Activated CD8-positive, alpha-beta memory T cell treated with anti-CD3 and anti-CD28 coated beads, Interleukin-2, amount 10 ng/mL, durations not matched to agents 7 days and 5 days (primary cell): ENCODE measurements at places on chromosomes 4 and X. TPM values are rescaled to one million over a fixed set of nuclear protein-coding genes. Genes with fewer than 3 reads are reported as not detected.
A peak's percentile ranks its signal among the peaks of the same experiment; 100 is the strongest.

GRCh38 chr4:119746951-119747350, 118.3 kb upstream of the PDE5A start:
- no peak for DNase-seq

DNA sequence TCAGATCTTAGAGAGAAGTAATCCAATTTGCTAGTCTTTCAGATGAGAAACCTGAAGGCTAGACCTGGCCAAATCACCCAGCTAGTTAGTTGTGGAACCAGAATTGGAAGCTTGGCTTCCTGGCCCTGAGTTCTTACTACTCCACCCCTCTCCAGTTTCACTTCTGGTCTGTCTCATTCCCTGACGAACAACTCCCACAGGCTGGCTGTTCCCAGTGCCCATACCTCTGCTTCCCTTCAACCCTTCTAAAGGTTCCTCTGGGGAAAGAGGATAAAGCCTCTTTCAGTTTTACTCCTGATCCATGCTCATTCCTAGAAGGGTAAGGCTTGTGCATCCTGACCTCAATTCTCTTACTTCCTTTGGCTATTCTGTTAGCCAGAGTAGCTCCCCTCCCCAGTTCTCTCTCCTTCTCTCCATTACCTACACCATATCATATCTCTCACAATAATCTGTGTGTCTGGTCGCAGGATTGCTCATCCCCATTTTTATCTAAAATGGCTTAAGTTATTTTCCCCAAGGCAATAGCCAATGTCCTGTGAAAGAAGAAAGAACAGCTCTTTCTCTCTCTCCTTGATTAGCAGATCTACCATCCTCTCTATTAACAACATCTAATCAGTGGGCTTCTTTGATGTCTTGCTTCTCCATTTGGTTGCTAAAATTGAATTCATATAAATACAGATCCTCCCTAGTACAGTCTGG, 155.0 kb upstream of the MAOA start:
- DNase-seq, result no peak

- DNase-seq, result no peak
Observed at GRCh38 chr4:186554914-186555827, at the start of gene MTNR1A. Gene MTNR1A (minus strand): TSS chr4:186555567. CDS start chr4:186555365, 202 bp downstream.

Gene DMRTC1
- total RNA-seq, result not detected

DNA sequence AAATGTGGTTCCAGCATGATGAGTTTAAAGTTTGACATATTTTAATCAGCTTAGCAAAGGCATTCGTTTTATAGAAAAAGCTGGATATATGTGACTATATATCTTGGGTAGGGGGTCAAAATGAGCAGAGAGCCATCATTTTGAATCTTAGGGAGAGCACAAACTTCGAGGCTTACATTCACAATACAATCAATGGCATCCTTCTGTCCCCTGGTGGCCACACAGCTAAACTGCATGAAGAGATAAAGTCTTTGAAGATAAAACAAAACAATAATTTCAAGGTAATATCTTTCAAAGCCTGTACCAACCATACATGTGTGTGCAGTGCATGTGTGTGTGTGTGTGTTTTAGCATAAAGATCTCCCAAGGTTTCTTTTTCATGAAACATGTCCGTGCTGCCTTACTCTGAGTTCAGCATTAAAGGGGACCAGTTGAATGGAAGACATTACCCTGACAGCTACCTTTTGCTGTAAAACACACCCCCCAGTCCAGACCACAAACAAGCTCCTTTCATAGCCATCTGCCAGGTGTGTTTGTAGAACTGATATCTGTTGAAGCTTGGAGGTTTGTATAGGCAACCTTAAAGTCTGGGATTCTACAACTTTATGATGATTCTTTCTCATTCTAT, 22.0 kb downstream of the DYNLT3 start:
- DNase-seq, result peak; percentile 70

Gene CT45A7
- not detected for total RNA-seq

Gene KLHL34
- 0.15 TPM for total RNA-seq

Gene SYP
- total RNA-seq, result 1.9 TPM

Gene SPATA18
- total RNA-seq, result 0.53 TPM

DNA sequence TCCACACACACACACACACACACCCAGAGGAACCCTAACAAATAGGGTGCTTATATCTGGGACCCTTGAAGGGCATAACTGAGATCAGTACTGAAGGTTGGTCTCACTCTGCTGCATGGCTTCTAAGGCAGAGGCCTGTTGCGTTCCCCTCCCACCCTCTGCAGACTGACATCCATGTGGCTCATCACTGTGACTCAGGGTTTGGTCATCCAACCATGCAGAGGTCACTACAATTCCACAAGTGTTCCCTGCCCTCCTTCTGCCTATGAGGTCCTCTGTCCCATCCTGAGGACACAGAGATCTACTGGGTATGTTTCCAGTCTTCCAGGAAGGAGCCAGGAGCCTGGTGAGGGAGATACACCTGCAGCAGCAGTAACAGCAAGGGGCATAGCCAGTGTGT, 55.8 kb downstream of the XAGE2 start:
- no peak for DNase-seq

DNA sequence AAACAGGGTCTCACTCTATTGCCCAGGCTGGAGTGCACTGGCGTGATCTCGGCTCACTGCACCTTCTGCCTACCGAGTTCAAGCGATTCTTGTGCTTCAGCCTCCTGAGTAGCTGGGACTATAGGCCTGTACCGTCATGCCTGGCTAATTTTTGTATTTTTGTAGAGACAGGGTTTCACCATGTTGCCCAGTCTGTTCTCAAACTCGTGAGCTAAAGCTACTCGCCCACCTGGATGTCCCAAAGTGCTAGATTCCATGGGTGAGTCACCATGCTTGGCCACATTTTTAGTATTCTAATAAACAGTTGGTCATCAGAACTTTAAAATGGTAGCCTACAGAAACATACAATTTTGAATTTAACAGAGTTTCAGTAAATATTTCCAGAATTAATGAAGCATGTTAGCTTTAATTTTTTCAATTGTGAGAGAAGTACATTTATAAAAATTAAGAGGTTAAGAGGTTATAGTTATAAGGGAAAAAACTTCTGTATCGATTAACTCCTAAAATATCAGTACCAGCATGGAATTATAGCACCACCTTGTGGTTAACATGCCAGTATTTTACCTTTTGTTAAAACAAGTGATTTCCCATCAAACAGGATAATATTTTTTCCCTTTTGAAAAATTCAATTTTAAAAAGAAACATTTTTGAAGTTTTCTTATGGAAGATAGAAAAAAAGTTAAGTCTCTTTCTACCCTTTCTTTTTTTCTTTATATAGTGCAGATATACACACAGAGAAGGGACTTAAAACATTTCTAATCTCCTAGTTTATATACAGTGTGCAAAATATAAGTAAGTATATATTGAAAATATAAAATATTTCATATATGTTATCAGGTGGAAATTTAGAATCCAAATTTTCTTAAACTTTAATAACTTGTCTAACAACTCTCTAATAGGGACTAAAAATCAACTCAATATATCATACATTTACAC, 35.4 kb downstream of the CEP44 start:
- DNase-seq, result no peak

Gene TMEM31
- total RNA-seq, result not detected

GRCh38 chr4:39062094-39062769, at the start of gene KLHL5:
Gene KLHL5 (plus strand): TSS chr4:39062232. CDS start chr4:39062653, 421 bp downstream.
- no peak for DNase-seq

Gene MAML3
- total RNA-seq, result 4.3 TPM

DNA sequence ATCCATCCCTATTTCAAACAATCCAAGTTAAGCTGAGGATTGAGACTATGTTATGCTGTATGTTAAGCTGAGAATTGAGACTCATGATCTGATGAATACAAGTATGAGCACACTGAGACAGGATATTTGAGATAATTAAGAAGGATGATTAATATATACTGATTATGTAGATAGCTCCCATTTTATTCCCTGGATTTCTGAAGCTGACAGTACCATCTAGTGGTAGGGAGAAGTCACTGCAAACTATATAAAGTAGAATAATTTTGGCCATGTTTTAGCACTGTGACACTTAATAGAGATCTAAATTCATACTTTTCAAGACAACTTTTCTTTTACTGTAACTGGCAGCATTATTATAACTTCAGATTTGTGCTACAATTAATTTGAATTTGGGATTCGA, 63.8 kb upstream of the HPRT1 start:
- DNase-seq, result no peak

- DNase-seq, result no peak
Observed at GRCh38 chr4:127788517-127788916, 6.4 kb downstream of the HSPA4L start.

Gene L1CAM
- 4.9 TPM for total RNA-seq

Gene VSIG1
- 0.64 TPM for total RNA-seq

Gene IL13RA2
- total RNA-seq, result not detected

Gene TBC1D9
- 0.14 TPM for total RNA-seq

DNA sequence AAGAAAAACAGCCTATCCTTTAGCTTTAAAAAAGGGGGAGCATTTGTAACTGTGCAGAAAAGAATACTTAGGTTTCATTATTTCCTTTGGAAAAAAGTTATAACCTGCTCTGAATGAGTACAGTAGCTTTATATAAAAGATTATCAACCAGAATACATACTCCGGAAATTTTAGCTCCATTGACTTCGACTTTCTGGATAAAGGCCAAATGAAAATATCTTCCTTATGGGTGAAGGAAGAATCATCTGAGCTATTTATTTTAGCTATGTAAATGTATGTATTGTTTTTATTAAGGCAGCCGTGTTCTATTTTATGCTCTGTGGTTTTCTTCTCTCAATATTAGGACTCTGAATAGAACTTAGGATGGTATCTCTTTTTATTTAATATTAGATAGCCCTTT, 69.0 kb upstream of the ETNPPL start:
- no peak for DNase-seq

Gene CDKL2
- total RNA-seq, result 0.16 TPM

Gene TET2
- 25.1 TPM for total RNA-seq

DNA sequence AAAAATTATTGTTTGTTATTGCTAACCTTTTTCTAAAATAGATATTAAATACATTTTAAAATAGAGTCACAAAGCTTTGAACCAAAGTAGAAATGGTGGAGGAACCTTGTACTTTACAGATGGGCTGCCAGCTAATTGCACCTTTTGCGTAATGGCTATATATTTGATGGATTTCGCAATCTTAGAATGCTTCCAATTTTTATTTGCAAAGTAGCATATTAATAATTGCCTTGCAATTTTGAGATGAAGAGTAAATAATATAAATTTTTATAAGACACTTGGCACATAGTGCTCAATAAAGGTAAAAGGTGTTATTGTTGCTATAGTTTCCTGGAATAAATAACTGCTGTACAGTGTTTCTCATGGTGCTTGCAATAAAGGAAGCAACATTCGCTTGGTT, 533.5 kb downstream of the CCSER1 start:
- no peak for DNase-seq

DNA sequence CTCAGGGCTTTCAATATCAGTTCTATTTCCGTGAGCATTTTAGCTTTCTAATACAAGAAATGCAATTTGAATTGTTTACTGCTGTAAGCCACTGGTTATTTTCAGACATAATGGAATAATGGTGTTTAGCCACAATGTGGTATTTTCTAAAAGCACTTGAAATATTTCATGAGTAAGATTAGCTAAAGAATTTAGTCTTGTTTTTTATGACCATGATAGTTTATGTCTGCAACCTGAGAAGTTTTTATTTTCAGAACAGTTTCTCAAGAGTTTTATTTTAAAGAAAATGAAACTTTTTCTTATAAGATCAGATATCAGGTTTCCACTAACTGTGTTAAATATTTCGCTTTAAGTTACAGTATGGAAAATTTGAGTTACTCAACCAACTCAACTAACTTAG, 60.2 kb downstream of the SLIT2 start:
- no peak for DNase-seq

- no peak for DNase-seq
Observed at GRCh38 chrX:152072236-152072635, 66.1 kb downstream of the MAGEA10 start.

DNA sequence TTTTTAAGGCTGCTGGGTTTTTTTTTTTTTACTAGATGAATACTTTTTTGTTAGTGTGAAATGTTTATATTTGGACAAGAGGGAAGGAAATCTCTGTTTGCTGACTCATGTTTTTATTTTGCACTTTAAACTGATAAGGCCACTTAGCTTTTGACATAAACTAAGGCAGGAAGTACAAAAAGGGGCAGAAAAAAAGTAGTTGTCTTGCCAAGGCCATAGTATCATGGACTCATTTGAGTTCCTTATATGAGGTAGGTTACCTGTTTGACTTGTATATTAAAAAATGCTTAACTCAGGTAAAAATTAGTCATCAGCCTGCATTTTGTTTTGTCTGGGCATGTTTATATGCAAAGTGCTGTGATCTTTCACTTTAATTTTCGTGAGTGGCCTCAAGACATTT, 26.0 kb downstream of the SMAD1 start:
- DNase-seq, result no peak

DNA sequence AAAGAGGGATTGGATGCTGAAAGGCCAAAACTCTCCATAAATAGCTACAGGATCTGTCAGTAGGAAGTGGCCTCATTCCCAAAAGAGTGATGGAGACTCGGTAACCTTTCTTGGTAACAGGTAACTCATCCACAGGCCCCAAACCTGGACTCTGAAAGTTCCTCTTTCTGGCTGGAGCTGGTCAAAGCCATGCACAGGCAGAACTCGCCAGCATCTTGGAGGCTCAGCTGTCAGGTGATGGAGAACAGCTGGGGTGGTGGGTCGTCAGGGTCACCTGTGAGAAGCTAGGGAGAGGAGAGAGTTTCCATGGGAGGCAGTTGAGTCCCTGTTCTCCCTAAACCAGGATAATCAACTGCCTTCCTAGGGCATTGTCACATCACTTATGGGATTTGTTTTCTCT, 354.3 kb upstream of the GATB start:
- DNase-seq, result no peak

- DNase-seq, result peak; percentile 91
Observed at GRCh38 chr4:121950212-121950679, 1.6 kb downstream of the TRPC3 start.

DNA sequence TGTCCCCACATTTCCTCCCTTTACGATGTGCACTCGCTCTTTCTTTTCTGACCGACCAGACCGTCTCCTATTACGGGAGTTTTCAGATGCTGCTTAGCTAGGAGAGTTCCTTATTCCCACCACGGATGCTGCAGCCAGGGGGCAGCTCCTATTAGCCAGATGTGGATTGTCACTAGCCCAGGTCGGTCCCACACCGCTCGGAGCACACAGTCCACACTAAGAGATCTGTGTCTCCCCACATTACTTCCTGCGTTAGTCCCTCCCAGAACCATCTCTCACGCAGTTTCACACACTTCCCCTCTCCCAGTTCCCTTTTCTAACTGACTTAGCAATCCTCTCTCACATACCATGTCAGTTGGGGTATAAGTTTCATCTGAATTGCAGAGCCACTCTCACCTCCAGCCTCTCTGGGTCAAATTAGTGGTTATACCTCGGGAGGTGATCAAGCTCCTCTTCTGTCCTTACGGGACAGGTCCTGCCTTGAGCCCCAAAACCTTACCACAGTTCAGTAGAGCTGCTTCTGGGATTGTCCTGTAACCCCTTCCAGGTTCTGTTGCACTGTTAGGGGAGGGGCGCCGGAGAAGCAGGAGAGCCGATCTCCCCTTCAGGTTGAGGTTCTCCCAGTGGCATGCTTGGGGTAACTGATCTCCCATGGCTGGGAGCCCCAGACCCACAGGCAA, 28.2 kb downstream of the SULT1E1 start:
- DNase-seq, result no peak

Gene TCEAL7
- not detected for total RNA-seq
